Stimulated activated CD8-positive, alpha-beta memory T cell treated with anti-CD3 and anti-CD28 coated beads, Interleukin-7, amount 100 ng/mL, for 24 hours (primary cell): ENCODE measurements at places on chromosomes 12 and 14.

DNA sequence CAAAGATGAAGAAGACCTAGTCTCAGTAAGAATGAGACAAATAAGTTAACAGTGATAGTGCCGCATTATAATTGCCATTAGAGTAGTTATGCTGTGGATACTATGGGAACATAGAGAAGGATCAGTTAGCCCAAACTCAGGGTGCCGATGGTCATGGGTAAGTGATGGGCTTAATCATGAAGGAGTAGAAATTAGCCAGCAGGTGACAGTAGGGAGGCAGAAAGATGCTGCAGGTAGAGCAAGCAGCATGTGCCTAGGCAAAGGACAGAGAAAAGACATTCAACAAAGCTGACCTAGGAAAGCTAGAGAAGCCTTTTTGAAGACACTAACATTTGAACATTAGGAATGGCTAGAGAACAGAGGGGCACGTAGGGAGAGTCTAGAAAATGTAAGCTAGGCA lies 30.6 kb upstream of the PTPRQ start:
- no peak for DNase-seq

- DNase-seq = no peak
These were observed 196.8 kb upstream of the NEDD1 start for GRCh38 chr12:96710127-96710745.

- no peak for DNase-seq
These were observed 49.4 kb downstream of the ABCC9 start for GRCh38 chr12:21891751-21892217.

DNA sequence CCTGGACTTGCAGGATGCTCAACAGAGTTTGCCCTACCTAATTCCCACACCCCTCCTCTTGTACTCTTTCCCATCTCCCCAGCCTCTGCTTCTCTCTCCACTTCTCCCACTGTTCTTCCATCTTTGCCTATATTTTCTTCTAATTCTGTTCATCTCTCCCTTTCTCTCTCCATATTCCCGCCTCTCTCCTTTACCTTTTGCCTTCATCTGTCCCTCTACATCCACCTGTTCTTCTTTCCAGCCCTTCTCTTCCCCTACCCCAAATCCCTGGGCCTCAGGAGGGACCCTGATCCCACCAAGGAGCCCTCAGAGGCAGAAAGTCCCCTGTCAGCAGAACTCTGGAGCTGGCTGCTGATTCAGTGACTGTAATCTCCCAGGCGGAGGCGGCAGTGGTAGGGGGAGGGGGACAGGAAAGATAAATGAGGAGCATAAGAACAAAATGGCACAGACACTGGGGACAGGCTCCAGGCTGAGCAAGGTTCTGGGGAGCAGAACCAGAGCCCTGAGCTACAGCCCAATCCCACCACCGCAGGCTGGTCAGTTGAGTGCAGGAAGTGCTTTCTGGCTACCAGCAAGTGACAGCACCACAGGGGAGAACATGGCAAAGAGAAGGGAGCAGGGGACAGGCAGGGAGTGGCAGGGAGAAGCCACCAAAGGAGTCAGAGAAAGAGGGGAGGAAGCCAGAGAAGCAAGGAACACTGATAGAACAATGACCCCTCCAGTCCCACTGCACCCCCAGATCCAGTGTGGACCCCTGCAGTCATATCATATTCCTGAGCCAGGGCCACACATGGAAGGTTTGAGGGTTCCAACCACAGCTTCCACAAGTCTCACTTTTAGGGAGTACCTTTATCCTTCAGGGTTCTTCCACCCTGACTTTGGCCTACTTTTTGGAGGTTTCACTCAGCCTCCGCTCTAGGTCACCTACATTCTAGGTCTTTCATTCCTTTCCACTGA lies 27.0 kb downstream of the SMUG1 start:
- DNase-seq = no peak
